ENCODE measurements at places on chromosomes 7 and 10.

DNA sequence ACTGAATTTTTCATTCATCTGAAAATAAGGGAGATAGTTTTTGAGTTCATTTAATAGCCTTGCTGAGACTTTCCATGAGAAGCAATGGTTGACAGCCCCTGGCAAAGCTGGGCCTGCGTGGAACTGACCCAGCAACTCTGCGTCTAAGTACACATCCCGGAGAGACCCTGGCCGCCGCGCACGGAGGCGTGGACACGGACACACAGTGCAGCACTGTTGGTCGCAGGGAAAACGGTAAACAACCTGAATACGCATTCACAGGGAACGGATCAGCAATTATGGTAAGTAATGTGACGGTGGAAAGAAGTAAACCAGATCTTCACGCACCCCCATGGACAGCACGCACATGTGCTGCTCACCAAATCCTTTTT is 28.2 kb downstream of the GNA12 start:
- no peak for DNase-seq

DNA sequence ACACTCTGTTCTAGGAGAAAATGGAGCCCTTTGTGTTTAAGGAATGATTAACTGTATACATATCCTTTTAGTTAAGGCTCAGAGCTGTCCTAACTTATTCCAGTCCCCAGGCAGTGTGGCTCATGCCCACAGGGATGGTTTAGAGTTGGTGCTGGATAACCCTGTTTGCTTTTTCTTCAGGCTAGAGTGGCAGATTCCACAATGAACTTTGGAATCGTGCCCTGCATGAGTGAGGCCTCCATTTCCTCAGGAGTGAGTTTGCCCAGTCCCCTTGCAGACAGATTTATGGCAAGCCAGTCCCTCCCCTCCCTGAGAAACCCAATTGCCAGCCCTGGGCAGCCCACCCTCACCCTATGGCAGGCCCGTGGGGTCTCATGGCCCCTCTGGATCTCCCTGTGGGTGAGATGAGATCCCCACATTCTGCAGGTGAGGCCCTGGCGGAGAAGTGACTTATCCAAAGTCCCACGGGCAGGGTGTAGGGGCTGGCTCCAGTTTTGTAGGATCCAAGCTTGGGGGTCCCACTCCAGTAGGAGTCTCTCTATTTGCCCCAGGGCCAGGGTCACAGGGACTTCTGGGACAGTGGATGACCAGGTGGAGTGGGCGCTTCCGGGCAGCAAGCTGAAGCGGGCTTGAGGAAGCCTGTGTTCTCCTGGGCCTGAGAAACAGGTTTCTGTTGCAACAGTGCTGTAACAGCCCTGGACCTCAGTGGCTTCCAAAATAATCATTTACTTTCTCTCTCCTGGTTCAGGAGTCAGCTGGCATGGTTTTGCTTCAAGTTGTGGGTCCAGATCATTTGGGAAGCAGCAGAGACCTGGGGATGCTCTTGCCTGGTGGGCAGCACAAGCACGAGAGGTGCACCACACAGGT is 9.0 kb upstream of the COMTD1 start:
- no peak for DNase-seq

- no peak for DNase-seq
Measured at GRCh38 chr7:34313289-34313688, 344.7 kb upstream of the NPSR1 start.

DNA sequence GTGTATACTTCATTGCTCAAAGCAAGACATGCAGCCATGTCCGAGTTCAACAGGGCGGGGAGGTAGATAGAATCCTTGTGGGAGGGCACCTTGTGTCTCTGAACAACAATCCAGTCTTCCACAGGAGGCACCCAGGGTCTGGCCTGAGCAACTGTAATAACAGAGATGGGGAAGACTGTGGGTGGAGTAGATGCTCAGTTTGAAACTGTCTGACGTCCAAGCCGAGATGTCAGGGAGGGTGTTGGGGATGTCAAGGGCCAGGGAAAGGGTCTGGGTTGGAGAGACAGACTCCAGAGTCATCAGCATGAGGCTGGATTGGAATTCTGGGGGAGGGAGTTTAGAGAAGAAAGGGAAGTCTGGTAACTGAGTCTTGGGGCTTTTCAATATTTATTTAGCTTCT is 88.0 kb downstream of the FANK1 start:
- no peak for DNase-seq

DNA sequence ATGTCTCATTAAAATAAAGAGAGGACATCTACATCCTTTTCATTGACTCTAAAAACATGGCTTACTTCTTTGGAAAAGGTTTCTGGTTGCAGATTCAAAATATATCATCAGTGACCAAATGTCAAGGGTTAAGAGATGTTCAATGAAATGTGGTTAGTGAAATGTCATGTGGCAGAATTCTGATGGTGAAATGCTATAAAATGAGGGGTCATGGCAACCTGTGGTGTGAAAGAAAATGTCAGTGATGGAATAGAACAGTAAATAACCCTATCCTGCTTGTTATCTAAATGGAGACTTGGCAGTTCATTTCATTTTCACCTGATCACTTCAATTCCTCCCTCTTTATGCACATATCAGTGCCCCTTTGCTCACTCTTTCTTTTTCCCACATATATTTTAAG is 79.4 kb downstream of the TFPI2 start:
- DNase-seq: peak; percentile 96

GRCh38 chr7:125663961-125664360 is 734.3 kb upstream of the POT1 start:
- no peak for DNase-seq
